Activated CD4-positive, alpha-beta T cell treated with anti-CD3 and anti-CD28 coated beads for 36 hours (primary cell): ENCODE measurements at places on chromosomes 1 and 21. TPM values are rescaled to one million over a fixed set of nuclear protein-coding genes. Genes with fewer than 3 reads are reported as not detected.
A peak's percentile ranks its signal among the peaks of the same experiment; 100 is the strongest.

GRCh38 chr1:212607913-212608391 is 609 bp upstream of the ATF3 start:
- no peak for DNase-seq

DNA sequence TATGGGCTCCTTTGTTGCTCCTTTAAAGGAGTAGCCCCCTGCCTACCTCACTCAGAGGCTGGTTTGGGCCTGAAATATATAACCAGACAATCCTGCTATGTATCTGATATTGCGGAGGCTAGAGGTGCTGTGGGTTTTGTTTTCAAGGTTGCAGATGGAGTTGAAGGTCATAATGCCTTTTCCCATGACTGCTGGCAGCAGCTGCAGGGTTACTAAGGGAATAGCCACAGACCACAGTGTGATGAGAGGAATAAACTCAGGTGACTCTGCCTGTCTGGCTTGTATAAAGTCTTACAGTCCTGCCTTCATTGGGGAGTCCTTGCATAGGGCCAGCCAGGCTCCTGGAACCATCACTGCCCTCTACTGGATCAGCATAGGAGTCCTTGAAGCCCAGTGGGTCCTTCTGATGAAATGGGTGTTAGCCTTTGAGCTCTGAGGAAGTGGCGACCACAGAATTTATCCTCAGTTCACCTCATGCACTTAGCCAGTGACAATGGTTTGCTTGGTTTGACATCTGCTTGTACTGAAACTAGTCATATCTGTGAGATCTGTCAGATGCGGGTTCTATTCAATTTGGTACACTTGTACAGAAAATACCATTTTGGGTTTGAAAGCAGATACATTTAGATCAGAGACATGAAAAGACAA is 174.4 kb upstream of the HMCN1 start:
- DNase-seq = peak; percentile 68

GRCh38 chr1:65478379-65479026 is 58.0 kb downstream of the LEPR start:
- DNase-seq = no peak

The ITLN1 gene
- total RNA-seq = not detected

The ATAD3A gene
- total RNA-seq = 42.9 TPM

- no peak for DNase-seq
Measured at GRCh38 chr1:20237646-20238045, 51.3 kb upstream of the PLA2G2C start.

- DNase-seq = no peak
Measured at GRCh38 chr1:5969168-5969567, 23.1 kb downstream of the NPHP4 start.

- DNase-seq = no peak
Measured at GRCh38 chr1:10762875-10763274, 33.6 kb downstream of the CASZ1 start.

GRCh38 chr1:44945967-44946366 is 40.4 kb downstream of the EIF2B3 start:
- DNase-seq = no peak

- DNase-seq = no peak
Measured at GRCh38 chr1:182644886-182645285, 39.5 kb downstream of the RGS8 start.

DNA sequence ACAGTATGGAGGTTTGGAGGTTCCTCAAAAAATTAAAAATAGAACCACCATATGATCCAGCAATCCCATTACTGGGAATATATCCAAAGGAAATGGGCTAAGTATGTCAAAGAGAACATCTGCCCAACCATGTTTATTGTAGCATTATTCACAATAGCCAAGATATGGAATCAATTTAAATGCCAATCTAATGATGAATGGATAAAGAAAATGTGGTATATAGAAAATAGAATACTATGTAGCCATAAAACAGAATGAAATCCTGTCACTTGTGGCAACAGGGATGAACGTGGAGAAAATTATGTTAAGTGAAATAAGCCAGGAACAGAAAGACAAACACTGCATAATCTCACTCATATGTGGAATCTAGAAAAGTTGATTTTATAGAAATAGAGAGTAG is 201.7 kb upstream of the AJAP1 start:
- no peak for DNase-seq

- no peak for DNase-seq
Measured at GRCh38 chr1:18608534-18608933, 22.1 kb upstream of the PAX7 start.

The EPHA10 gene
- 0.51 TPM for total RNA-seq

The AGO3 gene
- total RNA-seq = 23.3 TPM

DNA sequence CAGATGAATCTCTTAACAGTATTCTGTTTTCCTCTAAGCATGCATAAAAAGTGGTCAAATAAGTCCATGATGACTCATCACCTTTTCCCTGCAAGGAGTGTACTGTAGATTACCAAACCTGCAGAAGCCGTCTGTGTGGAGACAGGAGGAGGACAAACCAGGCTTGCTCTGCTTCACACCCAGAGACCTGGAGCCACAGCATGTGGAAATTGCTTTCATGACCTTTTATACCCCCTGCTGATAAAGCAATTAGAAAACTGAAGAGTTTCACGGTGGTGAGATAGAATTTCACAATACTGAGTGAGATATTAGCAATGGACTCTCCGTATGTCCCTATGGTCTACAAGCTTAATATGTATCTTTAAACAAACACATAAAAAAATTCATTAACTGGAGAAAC is 9.4 kb downstream of the CORT start:
- no peak for DNase-seq

DNA sequence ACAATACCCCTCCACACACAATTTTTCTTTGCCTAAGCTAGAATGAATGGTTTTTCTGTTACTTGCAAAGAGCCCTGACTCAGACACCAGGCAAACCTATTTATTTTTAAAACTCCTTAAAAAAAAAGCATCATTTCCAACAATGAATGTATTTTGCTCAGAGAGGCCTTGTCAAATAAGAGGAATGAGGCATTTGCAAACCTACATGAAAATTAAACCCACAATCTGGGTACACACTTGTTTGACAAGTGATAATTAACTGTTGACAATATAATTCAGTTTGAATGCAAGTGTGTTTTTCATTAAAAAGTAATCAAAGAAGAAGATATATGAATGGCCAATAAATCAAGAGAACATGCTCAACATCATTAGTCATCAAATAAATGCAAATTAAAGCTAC is 339.5 kb downstream of the PTPRU start:
- no peak for DNase-seq
